ENCODE measurements at places on chromosomes 6 and 20.

GRCh38 chr20:48784273-48784641 lies 43.5 kb downstream of the PREX1 start:
- DNase-seq = no peak

DNA sequence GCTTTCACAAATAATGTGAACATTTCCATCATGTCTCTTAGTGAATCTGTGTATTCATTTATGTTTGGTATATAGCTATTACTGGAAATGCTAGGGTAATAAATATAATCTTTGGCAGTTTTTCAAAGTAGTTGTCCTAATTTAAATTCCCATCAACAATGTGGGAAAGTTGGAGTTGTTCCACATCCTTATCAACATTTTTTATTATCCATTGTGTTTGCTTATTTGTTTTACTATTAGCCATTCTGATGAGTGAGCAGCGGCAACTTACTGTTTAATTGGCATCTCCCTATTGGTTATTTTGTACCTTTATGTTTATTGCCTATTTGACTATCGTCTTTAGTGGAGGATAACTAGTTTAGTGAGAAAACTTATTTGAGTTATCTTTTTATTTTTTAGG lies 121.1 kb upstream of the CCN2 start:
- no peak for DNase-seq

GRCh38 chr6:34543421-34543820 lies 12.7 kb downstream of the SPDEF start:
- DNase-seq = no peak

- no peak for DNase-seq
Observed at GRCh38 chr6:134161041-134161440, 108.6 kb upstream of the SLC2A12 start.

DNA sequence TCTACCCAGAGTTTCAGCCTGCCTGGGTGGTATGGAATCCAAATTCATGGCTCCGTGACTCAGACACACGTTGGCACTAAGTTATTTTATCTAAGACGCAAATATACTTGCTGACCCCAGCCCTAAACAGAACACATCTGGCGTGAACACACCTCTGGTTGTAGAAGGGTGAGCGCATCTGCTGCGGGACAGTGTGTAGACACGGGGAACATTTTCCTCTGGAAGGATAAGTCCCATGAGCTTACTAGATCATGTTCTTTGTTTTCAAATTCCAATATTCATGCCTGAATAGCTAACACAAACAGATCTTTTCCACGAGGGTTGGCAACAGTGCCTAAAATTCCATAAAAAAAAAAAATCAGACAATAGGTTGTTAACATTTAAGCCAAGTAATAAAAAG lies 87.8 kb downstream of the TMEM170B start:
- no peak for DNase-seq

DNA sequence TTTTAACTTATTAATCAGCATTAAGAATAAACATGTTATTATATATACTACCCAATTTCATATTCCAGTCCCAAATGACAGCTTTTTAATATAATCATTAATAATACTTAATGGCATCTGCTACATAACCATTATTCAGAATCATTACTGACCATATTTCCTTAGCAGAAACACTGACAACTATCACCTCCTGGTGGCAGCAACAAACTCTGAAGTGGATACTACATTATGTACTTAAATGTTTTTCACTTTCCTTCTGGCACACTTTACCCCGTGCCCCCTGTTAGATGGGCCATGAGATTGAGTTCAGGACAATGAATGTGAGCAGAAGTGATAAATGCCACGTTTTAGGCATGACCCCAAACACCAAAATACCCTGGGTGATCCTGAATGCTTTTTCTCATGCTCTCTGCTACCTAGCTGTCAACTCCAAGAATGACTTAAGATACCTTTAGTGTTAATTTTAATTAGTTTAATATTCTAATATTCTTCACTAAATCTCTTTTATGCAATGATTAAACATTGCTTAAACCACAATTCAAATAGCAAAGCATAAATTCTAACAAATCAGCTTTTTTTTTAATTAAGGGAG lies 77.1 kb downstream of the LMBRD1 start:
- DNase-seq = no peak

- peak; percentile 40 for DNase-seq
Observed at GRCh38 chr6:87391334-87391733, 16.4 kb upstream of the CFAP206 start.

GRCh38 chr6:122810189-122810588 lies 21.1 kb downstream of the SMPDL3A start:
- no peak for DNase-seq

- DNase-seq = no peak
Observed at GRCh38 chr6:83463886-83464285, 33.0 kb upstream of the ME1 start.

DNA sequence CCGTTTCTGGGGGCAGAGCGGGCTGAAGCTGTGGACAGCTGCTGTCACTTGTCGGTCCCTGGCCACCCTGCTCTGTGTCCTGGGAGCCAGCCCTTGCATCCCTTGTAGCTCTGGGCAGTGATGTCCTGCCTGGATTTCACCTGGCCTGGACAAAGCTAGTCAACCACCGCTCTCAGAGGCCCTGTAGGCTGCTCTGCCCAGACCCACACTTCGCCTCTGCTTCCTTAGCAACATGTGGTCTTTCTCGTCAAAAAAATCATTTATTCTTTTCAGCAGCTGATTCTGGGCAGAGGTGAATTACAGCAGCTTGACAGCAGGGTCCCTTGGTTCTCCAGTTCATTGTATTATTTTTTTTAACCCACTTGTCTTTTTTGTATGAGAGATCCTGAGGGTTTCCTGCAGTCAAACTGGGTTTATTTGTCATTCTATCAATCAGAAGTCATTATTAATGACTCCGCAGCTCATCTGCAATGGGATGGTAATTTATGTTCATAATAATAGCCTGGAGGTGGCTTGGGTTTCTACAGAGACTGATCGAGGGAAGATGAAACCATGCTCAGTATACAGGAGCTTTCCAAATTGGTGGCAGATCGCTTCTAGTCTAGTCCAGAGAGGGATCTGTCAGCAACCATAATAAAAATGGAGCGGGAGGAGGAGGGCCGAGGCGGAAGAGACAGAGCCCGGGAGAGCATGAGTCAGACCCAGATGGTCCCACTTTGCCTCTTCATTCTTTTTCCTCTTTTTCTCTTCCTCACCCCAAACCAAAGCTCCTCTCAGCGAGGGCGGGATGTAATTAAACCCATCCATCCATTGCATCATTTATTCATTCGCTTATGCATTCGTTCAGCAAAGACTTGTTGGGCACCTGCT lies 22.4 kb downstream of the EDN3 start:
- no peak for DNase-seq

DNA sequence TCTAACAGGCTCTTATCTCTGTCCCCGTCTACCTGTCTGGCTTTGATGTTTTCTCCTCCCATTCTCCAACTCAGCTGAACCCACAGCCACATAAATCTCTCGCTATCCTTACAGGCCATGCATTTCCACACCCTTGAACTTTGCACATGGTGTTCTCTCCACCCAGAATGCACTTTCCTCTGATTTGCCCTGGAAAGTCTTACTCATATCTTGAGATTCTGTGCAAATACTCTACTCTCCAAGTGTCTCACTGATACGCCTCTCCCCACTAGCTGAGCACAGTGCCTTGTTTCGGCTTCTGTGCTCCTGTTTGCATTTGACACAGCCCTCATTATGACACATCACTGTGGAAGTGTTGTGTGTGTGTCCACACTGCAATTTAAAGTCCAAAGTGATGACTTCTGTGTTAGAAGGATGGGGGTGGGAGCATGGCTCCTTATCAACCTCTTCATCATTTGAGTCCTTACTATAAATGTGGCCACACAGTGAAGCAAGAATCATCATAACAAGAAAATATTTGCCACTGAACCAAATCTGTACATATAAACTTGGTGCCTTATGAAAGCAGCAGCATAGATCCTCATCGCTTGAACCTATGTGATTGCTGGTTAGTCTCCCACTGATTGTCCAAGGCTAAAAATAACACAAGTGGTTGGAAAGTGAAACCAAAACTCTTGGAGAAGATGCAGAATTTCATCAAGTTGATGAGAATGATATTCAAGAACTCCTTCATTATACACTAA lies 5.5 kb upstream of the PRELID3B start:
- DNase-seq = no peak

DNA sequence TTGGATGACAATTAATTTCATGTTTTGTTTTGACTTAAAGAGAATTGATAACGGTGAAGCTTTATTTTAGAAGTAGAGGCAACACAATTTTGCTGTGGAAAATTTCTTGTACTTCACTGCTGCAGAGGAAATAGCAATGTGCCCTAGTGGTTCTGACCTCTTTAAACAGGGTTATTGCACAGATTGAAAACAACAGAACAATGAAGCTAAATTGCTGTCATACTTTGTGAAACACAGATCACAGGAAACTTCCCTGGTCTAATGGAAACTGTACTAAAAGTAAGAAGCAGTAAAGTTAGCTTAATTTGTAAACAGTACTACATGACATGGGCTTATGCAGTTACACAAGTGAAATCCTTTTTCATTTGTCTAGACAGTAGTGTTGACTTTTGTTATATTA lies 31.3 kb downstream of the OR2A4 start:
- DNase-seq = no peak

GRCh38 chr6:20740727-20741126 lies 206.5 kb downstream of the CDKAL1 start:
- DNase-seq = no peak

Data from DMS153 (cell line).